ENCODE measurements at places on chromosomes 6 and 20.

- DNase-seq, result no peak
These were observed 14.7 kb downstream of the ENPP3 start for GRCh38 chr6:131651782-131652181.

- DNase-seq, result no peak
These were observed 691.9 kb downstream of the RFPL4B start for GRCh38 chr6:113039005-113039404.

DNA sequence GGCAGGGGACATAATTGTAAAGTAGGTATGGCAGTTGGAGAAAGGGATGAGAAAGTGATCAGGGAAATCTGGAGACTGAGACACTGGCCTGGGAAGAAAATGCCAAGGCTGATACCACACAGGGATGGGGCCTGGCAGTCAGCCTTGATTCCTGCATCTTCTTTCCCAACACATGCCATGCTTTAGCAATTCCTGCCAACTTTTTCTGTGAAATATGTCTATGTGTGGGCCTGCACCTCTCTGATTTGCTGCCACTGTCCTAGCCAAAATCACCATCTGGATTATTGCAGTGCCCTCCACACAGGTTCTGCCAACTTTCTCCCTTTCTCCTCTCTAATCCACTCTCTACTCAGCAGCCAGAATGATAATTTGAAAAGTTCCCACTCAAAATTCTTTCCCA is 759.8 kb upstream of the CITED2 start:
- no peak for DNase-seq

DNA sequence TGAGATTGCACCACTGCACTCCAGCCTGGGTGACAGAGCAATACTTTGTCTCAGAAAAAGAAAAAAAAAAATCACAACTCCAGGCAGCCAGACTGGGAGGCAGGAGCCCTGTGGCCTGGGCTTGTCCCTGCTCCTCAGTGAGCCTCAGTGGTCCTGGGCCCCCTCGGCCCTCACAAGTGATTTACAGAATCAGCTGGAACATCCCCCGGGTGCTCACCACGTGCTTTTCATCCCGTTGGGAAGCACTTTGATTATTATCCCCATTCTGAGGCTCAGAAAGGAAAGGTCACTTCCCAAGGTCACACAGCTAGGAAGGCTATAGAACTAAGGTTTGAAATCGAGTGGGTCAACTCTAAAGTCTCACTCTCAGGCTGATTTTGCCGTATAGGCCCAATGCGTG is 43.1 kb upstream of the TLDC2 start:
- no peak for DNase-seq

- no peak for DNase-seq
These were observed 31.3 kb upstream of the AAR2 start for GRCh38 chr20:36205026-36205425.

DNA sequence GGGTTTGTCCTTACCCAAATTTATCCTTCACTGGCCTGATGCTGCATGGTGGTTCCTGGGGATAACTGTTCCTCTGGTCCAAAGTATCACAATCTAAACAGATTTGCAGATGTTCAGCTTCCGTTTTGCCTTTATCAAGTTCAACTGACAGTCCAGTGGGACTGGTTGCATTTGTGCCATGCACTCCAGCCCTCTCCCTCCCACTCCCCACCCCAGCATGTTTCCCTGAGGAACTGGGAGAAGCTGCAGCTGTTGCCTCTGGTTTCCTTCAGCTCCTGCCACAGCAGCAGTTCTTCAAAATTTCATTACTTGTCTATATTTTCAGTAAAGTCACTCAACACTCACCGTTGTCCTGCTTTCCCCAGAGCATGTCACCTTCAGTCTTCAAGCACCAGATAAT is 39.5 kb upstream of the KIF16B start:
- DNase-seq, result no peak

- DNase-seq, result no peak
These were observed 63.4 kb downstream of the PLG start for GRCh38 chr6:160765412-160765811.

DNA sequence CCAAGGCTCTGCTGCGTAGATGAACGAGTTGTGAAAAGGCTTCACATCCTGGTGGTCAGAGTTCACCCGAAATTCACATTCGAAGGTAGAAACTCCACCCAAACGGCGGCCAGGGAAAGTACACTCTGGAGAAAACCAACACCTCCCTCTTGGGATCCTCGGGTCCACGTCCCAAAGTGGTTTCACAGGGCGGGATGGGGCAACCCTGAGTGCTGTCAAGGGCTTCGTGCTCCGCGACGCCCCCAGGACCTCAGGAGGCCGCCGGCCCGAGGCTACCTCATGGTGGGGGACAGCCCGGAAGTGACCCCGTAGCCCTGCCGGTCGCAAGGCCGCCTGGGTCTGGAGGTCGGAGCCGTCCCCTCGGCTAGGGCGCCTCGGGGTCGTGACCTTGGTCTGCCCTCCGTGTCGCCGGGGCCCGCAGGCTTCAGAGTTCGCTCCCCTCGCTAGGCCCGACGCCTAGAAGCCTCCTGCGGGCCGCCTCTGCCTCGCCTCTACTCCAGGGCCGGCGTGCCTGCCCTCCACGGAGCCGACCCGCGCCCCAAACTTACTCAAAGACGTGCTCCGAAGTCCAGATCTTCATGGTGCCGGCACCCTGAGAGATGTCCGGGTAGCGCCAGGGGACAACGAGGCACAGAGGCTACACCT is at the start of gene PRELID3B:
Gene PRELID3B, minus strand, starts transcription at position 636 of the 645 bp plus-strand sequence. Its CDS starts 56 bp downstream, at position 580.
- DNase-seq, result no peak

- DNase-seq, result no peak
These were observed 36.1 kb downstream of the SLC22A2 start for GRCh38 chr6:160222491-160222890.

GRCh38 chr20:1637755-1638154 is 17.9 kb upstream of the SIRPB1 start:
- no peak for DNase-seq

DNA sequence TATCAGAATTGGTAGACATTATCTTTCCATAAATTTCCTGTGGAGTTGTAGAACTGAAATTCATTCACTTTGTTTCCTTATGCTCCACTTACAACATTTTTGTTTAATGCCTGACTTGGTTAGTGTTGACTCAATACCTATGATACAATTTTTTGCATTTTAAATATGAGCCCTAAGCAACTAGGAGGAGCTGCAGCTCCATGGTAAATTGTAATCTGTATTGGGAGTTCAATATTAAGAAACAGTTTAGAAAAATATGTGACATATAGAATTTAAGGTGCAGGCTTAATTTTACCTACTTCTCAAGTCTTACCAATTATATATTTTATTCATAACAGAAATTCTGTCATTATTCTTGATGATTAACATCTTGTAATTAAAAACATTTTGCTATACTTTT is 868.3 kb downstream of the EYS start:
- no peak for DNase-seq

GRCh38 chr6:158707821-158708195 is 58.0 kb downstream of the SYTL3 start:
- DNase-seq, result peak; percentile 54

- no peak for DNase-seq
These were observed 67.7 kb downstream of the HMGCLL1 start for GRCh38 chr6:55511122-55511800.
